Hepatocyte (in vitro differentiated cells): ENCODE measurements at places on chromosomes 6 and 20. TPM values are rescaled to one million over a fixed set of nuclear protein-coding genes. Genes with fewer than 3 reads are reported as not detected.

PDYN gene
- total RNA-seq: not detected in 2 replicates

GRCh38 chr6:52617087-52617486 is 40.2 kb upstream of the TRAM2 start:
- no peak for DNase-seq
- H3K36me3 ChIP-seq: no peaks in the 10 kb centered on the region
- no peaks in the 10 kb centered on the region for H3K27me3 ChIP-seq
- H3K4me1 ChIP-seq: peaks cover 5% of the 10 kb centered on the region
- H3K4me3 ChIP-seq: no peak overlapping the region

SULF2 gene
- 49.0 and 53.7 TPM in 2 replicates for total RNA-seq

DNA sequence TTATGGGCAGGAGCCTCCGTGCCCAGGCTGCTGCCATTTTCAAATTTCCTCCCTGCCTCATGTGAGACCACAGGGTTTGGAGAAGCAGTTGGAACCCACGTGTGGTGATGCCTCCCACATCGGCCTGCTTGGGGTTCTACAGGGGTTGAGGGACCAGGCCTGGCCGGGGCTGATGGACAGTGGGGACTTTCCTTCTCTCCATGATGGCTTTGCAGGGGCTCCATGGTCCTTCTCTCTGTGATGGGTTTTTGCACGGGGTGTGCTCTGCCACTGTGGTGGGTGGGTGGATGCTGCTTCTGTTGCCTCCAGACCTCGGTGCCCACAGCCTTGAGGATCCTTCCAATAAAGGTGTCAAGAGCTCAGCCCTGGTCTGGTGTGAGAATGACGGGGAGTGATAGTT is 54.4 kb downstream of the ADNP start:
- H3K27me3 ChIP-seq: no peaks in the 10 kb centered on the region
- no peaks in the 10 kb centered on the region for H3K4me1 ChIP-seq
- no peak for DNase-seq
- H3K27ac ChIP-seq: no peak overlapping the region

PLTP gene
- 144 and 176 TPM in 2 replicates for total RNA-seq

GRCh38 chr20:8321001-8321400 is 188.9 kb downstream of the PLCB1 start:
- no peaks in the 10 kb centered on the region for H3K4me1 ChIP-seq
- H3K4me3 ChIP-seq: no peak overlapping the region
- no peaks in the 10 kb centered on the region for H3K36me3 ChIP-seq
- H3K27me3 ChIP-seq: no peaks in the 10 kb centered on the region

- H3K27ac ChIP-seq: peak overlapping the region; percentile 62
- no peaks in the 10 kb centered on the region for H3K27me3 ChIP-seq
- peaks cover 7% of the 10 kb centered on the region for H3K4me1 ChIP-seq
- no peak overlapping the region for H3K4me3 ChIP-seq
Observed at GRCh38 chr20:63657260-63657936, 714 bp upstream of the RTEL1 start.

- no peak overlapping the region for H3K27ac ChIP-seq
- no peaks in the 10 kb centered on the region for H3K4me1 ChIP-seq
- no peaks in the 10 kb centered on the region for H3K36me3 ChIP-seq
- no peak overlapping the region for H3K4me3 ChIP-seq
- H3K27me3 ChIP-seq: no peaks in the 10 kb centered on the region
Observed at GRCh38 chr20:48667889-48668413, 159.8 kb downstream of the PREX1 start.

GRCh38 chr20:46312075-46312944 is 4.0 kb upstream of the CDH22 start:
- peaks cover 85% of the 10 kb centered on the region for H3K27me3 ChIP-seq
- H3K4me1 ChIP-seq: peaks cover 7% of the 10 kb centered on the region
- no peak overlapping the region for H3K27ac ChIP-seq
- DNase-seq: peak; percentile 25
- no peaks in the 10 kb centered on the region for H3K36me3 ChIP-seq
- no peak overlapping the region for H3K4me3 ChIP-seq

GRCh38 chr6:73024598-73024997 is 200.7 kb downstream of the KHDC1L start:
- H3K4me3 ChIP-seq: no peak overlapping the region
- no peaks in the 10 kb centered on the region for H3K36me3 ChIP-seq
- H3K4me1 ChIP-seq: no peaks in the 10 kb centered on the region
- H3K27me3 ChIP-seq: no peaks in the 10 kb centered on the region

BPIFB1 gene
- total RNA-seq: 0.10 TPM in 1 of 2 replicates, not detected in the other

OR2J3 gene
- total RNA-seq: not detected in 2 replicates

- peaks cover 57% of the 10 kb centered on the region for H3K27me3 ChIP-seq
- H3K4me3 ChIP-seq: no peak overlapping the region
- no peaks in the 10 kb centered on the region for H3K36me3 ChIP-seq
- H3K27ac ChIP-seq: no peak overlapping the region
Observed at GRCh38 chr6:123808556-123808955, 4.9 kb downstream of the NKAIN2 start.

RAET1L gene
- total RNA-seq: not detected in 2 replicates

TTLL9 gene
- total RNA-seq: 0.84 TPM in 1 of 2 replicates, not detected in the other

- no peak overlapping the region for H3K4me3 ChIP-seq
- peaks cover 16% of the 10 kb centered on the region for H3K4me1 ChIP-seq
- H3K36me3 ChIP-seq: no peaks in the 10 kb centered on the region
- no peak overlapping the region for H3K27ac ChIP-seq
Observed at GRCh38 chr6:33984466-33985312, 161.2 kb downstream of the GRM4 start.

GRCh38 chr6:84618046-84618752 is 146.2 kb downstream of the TBX18 start:
- H3K27me3 ChIP-seq: peaks cover 3% of the 10 kb centered on the region
- DNase-seq: no peak
- H3K27ac ChIP-seq: no peak overlapping the region
- no peak overlapping the region for H3K4me3 ChIP-seq
- H3K36me3 ChIP-seq: no peaks in the 10 kb centered on the region

GRCh38 chr6:102841060-102841459 is 1447.6 kb downstream of the GRIK2 start:
- H3K4me3 ChIP-seq: no peak overlapping the region
- DNase-seq: peak; percentile 5
- H3K4me1 ChIP-seq: peaks cover 5% of the 10 kb centered on the region
- no peaks in the 10 kb centered on the region for H3K27me3 ChIP-seq
- H3K27ac ChIP-seq: no peak overlapping the region

PLCB1 gene
- 12.4 and 20.5 TPM in 2 replicates for total RNA-seq

DNA sequence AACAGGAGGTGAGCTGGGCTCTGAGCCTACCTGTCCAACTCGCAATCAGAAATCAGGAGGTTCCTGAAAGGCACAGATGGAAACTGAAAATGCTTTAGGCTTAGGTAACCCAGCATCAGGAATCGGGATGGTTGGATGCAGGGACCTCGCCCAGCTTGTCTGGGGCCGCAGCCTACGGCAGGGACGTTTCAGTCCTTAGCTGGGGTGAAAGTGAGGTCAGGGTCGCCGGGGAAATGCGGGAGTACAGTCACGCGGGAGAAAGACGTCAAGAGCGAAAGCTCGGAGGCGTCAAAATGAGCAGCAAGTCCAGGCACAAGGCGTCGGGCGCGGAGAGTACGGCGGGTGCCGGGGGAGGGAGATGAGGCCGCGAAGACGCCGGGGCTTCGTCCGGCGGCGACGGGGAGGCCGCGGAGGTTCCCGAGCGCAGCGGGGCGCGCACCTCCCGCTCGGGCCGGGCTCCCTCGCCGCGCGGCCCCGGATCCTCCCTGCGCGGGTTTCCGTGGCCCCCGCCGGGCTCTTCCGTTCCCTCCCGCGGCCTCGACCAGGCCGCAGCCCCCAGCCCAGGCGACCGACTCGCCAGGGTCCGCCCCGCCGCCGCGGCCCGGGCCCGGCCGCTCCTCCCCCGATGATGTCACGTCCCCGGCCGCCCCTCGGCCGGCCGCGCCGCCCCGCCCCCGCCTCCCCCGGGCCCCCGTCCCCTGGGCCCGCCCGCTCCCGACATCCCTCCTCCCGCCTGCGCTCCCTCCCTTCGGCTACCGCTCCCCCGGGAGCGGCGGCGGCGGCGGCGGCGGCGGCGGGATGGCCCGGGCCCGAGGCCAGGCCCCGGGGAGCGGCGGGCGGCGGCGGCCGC is at the start of gene EBF4:
Gene EBF4 (plus strand): TSS at position 745 of the 850 bp plus-strand sequence. CDS start 866 bp downstream, outside the sequence.
- peak within 1 kb of the TSS; percentile 13 for H3K27ac ChIP-seq
- DNase-seq: peak; percentile 73
- peak within 1 kb of the TSS; percentile 31 for H3K4me3 ChIP-seq
- H3K27me3 ChIP-seq: peaks cover 36% of the 10 kb centered on the region
- no peaks in the 10 kb centered on the region for H3K4me1 ChIP-seq

DNA sequence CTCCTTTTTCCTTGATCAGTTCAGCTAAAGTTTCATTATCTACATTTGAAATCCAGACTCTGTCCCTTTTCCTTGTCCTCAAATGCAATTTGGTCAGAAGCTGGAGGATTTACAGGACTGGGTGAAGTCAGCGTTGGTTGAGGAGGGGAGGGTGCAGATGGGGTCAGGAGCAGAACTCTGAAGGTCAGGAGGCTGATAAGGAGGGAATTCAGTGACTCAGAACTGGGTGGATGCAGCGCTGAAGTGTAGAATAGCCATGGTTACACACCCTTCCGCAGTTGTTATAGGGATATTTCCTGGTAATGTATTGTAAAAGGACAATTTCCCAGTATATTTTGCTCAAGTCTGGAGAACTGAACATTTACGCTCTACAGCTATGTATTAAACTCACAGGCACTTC is 133.1 kb upstream of the FOXA2 start:
- peak; percentile 79 for DNase-seq
- peak overlapping the region; percentile 91 for H3K27ac ChIP-seq
- peaks cover 34% of the 10 kb centered on the region for H3K4me1 ChIP-seq
- no peak overlapping the region for H3K4me3 ChIP-seq

GRCh38 chr6:131060311-131060710 is 2.7 kb downstream of the EPB41L2 start:
- DNase-seq: no peak
- peak overlapping the region; percentile 1 for H3K27ac ChIP-seq
- H3K27me3 ChIP-seq: no peaks in the 10 kb centered on the region
- H3K36me3 ChIP-seq: no peaks in the 10 kb centered on the region
- peaks cover 31% of the 10 kb centered on the region for H3K4me1 ChIP-seq

- no peak overlapping the region for H3K4me3 ChIP-seq
- H3K27me3 ChIP-seq: no peaks in the 10 kb centered on the region
- H3K36me3 ChIP-seq: no peaks in the 10 kb centered on the region
- DNase-seq: no peak
- no peak overlapping the region for H3K27ac ChIP-seq
Observed at GRCh38 chr6:162109480-162110050, 618.0 kb downstream of the PRKN start.

NMBR gene
- 0.27 TPM in 1 of 2 replicates, not detected in the other for total RNA-seq

GRCh38 chr20:32072168-32072750 is 20.2 kb downstream of the HCK start:
- no peaks in the 10 kb centered on the region for H3K36me3 ChIP-seq
- H3K4me3 ChIP-seq: no peak overlapping the region
- H3K27me3 ChIP-seq: peaks cover 38% of the 10 kb centered on the region
- no peak overlapping the region for H3K27ac ChIP-seq
- DNase-seq: no peak
